PC-3 (cell line): ENCODE measurements at places on chromosomes 12 and 14.

DNA sequence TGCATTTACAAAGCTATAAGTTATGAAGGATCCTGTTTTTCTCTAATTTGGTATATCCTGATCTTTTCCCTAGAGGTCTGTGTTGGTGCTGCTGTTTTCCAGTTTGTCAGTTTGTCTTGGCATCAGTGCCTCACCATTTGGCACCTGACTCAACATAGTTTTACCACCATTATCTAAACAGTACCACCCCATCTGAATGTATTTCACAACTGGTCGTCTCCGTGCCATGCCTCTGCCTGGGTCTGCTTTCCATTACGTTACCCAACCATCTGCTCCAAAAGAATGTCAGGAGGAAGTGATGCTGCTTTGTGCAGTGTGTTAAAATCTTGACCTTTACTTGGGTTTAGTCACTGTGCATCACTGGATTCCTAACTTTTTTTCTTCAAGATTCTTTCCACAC is 129.3 kb upstream of the RASSF8 start:
- peak overlapping the region; percentile 84 for H3K27ac ChIP-seq
- peak; percentile 99 for DNase-seq
- H3K4me3 ChIP-seq, result no peak overlapping the region
- no peaks in the 10 kb centered on the region for H3K27me3 ChIP-seq
- H3K4me1 ChIP-seq, result peaks cover 37% of the 10 kb centered on the region
- H3K36me3 ChIP-seq, result no peaks in the 10 kb centered on the region

GRCh38 chr12:107661830-107662229 is 23.8 kb upstream of the PWP1 start:
- H3K4me1 ChIP-seq, result peaks cover 12% of the 10 kb centered on the region
- no peak for DNase-seq
- no peaks in the 10 kb centered on the region for H3K27me3 ChIP-seq
- H3K27ac ChIP-seq, result no peak overlapping the region
- no peaks in the 10 kb centered on the region for H3K36me3 ChIP-seq

GRCh38 chr14:85479306-85479705 is 50.6 kb upstream of the FLRT2 start:
- no peak overlapping the region for H3K27ac ChIP-seq
- H3K4me3 ChIP-seq, result no peak overlapping the region
- no peaks in the 10 kb centered on the region for H3K27me3 ChIP-seq
- no peak for DNase-seq
- H3K4me1 ChIP-seq, result no peaks in the 10 kb centered on the region
- no peaks in the 10 kb centered on the region for H3K36me3 ChIP-seq

- peak; percentile 87 for DNase-seq
- no peak overlapping the region for H3K4me3 ChIP-seq
- peaks cover 12% of the 10 kb centered on the region; the same call in 1 of the 2 replicates for H3K4me1 ChIP-seq
Measured at GRCh38 chr14:60482743-60483142, 3.1 kb downstream of the C14orf39 start.

DNA sequence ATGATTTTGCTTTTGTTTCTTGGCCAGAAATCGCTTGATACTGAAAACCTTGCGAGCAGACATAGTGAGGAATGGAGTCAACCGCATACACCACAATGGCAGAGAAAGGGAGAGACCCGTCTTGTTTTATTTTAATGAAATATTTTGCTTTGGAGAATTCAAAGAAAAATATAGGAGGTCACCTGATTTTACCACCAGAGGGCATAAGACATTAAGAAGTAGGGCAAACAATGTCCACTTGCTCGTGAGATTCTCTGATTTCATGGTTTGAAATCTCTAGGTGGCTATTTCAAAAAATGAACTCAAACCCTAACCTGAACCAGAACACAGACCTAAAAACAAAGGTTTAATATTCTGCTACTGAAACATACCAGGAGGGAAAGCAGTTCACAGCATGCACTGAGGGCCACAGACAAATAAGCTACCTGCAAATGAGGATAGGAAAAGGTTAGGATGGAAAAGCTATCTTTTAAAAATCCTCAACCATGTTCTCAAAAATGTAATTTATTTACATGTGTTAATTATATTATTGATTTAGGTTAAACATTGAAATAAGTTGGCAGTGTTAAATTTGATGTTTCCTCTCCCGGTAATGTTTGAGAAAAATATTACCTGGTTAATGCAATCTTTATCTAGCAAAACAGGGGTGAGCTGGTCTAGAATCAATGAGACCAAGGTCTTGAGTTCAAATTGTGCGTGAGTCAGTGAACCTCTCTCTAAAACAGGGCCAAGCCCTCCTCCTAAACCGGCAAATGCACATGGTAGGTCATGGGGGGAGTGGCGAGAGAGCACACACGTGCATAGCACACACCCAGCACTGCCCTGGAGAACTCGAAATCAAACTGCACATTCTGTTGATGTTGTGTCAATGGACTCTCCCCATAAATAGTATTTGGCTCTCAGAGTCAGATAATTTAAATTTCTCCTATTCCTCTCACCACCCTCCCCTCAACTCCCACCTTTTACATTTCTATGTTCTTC is 12.5 kb downstream of the IFNG-AS1 start:
- no peaks in the 10 kb centered on the region for H3K4me1 ChIP-seq
- H3K4me3 ChIP-seq, result no peak overlapping the region
- H3K27ac ChIP-seq, result no peak overlapping the region
- H3K27me3 ChIP-seq, result no peaks in the 10 kb centered on the region
- DNase-seq, result peak; percentile 60
